Caco-2 (cell line): ENCODE measurements at places on chromosomes 1 and 21. TPM values are rescaled to one million over a fixed set of nuclear protein-coding genes. Genes with fewer than 3 reads are reported as not detected.

LMOD1 gene
- total RNA-seq: 0.11 TPM in 1 of 2 replicates, not detected in the other

SRGAP2 gene
- 23.7 and 29.1 TPM in 2 replicates for total RNA-seq

MATN1 gene
- total RNA-seq: not detected in 2 replicates

PCSK9 gene
- 29.4 and 31.2 TPM in 2 replicates for total RNA-seq

SPATA45 gene
- not detected in 2 replicates for total RNA-seq

PATJ gene
- 31.6 and 34.5 TPM in 2 replicates for total RNA-seq

CAPN8 gene
- 4.1 and 6.7 TPM in 2 replicates for total RNA-seq

FPGT gene
- 5.7 and 7.3 TPM in 2 replicates for total RNA-seq

CDA gene
- 0.95 TPM in 1 of 2 replicates, not detected in the other for total RNA-seq

DNA sequence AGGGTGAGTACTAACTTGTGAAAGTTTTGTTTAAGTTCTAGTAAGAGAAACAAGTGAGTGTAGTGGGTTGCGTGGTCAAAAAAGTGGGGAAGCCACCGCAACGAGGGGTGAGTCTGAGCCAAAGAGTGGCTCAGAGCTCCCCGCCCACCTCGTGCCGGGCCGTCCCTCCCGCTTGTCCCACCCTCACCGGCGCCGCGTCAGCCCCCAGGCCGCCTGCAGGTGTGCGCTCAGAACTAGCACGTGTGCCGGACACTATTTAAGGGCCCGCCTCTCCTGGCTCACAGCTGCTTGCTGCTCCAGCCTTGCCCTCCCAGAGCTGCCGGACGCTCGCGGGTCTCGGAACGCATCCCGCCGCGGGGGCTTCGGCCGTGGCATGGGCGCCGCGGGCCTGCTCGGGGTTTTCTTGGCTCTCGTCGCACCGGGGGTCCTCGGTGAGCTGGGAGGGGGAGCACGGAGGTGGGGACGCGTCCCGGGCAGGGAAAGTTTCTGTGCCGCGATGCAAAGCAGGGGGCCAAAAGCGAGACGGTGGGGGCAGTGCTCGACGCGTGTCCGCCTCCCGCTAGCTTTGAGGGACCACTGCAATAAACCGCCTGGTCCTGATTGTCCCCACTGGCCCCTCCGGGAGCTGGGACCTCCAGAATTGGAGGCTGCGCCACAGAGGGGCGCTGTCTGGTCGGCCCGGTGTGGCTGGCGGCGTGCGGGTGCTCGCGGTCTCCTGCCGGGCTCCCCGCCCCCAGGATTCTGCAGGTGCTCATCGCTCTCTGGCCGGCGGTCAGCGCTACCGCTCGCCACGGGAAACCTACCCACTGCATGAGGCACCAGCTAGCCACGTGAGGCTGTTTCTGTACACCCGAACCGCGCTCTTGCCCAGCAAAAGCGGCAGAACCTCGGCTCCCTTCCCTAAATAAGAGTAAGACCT, at the start of gene CR2:
Gene CR2, plus strand, starts transcription at position 283 of the 919 bp plus-strand sequence. Its CDS starts 91 bp downstream, at position 374.
- H3K4me3 ChIP-seq: peak within 1 kb of the TSS; percentile 43
- no peak within 1 kb of the TSS for H3K27ac ChIP-seq
- H3K4me1 ChIP-seq: no peaks in the 10 kb centered on the region; the same call in 1 of the 2 replicates

DNA sequence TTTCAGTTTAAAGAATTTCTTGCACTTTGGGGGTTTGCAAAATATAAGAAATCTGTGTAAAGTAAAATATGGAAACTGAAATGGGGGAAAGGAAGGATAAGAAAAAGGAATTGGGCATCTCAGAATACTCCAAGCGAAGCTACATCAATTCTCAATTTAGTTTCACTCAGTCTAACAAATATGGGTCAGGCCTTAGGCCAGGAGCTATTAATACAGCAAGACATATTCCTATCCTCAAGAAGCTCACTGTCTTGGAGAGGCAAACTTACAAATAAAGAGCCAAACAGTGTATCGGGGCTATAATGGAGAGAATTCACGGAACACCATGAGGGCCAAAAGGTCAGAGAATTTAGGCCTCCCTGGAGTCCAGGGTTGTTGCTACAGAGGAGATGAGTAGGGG, 43.0 kb upstream of the CCDC190 start:
- no peak for DNase-seq
- no peak overlapping the region for H3K4me3 ChIP-seq
- H3K36me3 ChIP-seq: no peaks in the 10 kb centered on the region
- H3K27me3 ChIP-seq: no peaks in the 10 kb centered on the region
- H3K4me1 ChIP-seq: peaks cover 10% of the 10 kb centered on the region
- no peak overlapping the region for H3K27ac ChIP-seq

GRCh38 chr1:177857285-177857684, 112.6 kb downstream of the SEC16B start:
- H3K27me3 ChIP-seq: no peaks in the 10 kb centered on the region
- no peak overlapping the region for H3K4me3 ChIP-seq
- no peak for DNase-seq
- H3K27ac ChIP-seq: no peak overlapping the region
- H3K4me1 ChIP-seq: no peaks in the 10 kb centered on the region

DNA sequence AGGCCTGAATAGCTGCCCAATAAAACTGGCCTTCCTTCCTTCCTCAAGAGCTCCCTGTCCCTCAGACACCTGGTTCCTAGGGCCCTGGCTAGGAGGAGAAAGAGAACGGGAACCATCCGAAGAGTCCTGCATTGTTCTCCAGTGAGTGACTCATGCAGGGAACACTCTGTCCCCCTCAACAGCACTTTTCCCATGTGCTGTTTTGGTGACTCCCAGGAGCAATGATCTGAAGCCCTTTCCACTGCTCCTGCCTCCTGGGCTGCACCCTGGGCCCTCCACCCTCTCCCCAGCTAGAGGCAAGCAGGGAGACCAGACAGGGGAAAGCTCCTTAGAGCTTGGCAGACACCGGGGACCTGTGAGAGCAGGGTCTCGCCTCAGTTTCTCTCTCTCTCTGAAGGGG, 18.9 kb downstream of the TNNT2 start:
- no peak overlapping the region for H3K27ac ChIP-seq
- no peak for DNase-seq
- H3K36me3 ChIP-seq: no peaks in the 10 kb centered on the region
- H3K4me3 ChIP-seq: no peak overlapping the region
- no peaks in the 10 kb centered on the region for H3K4me1 ChIP-seq

DNA sequence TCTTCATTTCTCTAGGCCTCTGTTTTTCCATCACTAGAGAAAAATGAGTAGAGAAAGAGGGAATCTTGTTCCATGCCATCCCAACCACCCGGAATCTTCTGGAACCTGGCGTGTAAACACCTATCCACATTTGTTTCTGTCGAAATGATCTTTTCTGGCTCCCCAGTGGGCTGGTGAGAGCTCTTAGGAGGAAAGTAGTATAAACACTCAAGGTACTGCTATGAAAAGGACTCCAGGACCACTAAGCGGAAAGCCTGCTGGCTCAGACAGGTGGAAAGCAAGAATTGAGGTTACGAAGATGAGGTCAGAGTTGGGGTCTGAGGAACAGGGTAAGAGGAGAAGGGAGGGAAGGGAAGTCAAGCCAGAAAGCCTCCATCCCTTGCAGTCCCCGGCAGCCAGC, 90.8 kb downstream of the PLXNA2 start:
- H3K36me3 ChIP-seq: no peaks in the 10 kb centered on the region
- no peak overlapping the region for H3K27ac ChIP-seq
- H3K4me3 ChIP-seq: no peak overlapping the region
- no peak for DNase-seq
- H3K4me1 ChIP-seq: peaks cover 26% of the 10 kb centered on the region
- no peaks in the 10 kb centered on the region for H3K27me3 ChIP-seq

GRCh38 chr1:95876276-95876675, 642.3 kb downstream of the RWDD3 start:
- no peak overlapping the region for H3K27ac ChIP-seq
- H3K4me1 ChIP-seq: no peaks in the 10 kb centered on the region
- no peaks in the 10 kb centered on the region for H3K36me3 ChIP-seq
- DNase-seq: no peak
- no peak overlapping the region for H3K4me3 ChIP-seq
- no peaks in the 10 kb centered on the region for H3K27me3 ChIP-seq

GRCh38 chr21:25708467-25709065, 26.1 kb downstream of the ATP5PF start:
- no peak overlapping the region for H3K27ac ChIP-seq
- DNase-seq: no peak
- H3K27me3 ChIP-seq: no peaks in the 10 kb centered on the region
- no peak overlapping the region for H3K4me3 ChIP-seq
- H3K36me3 ChIP-seq: no peaks in the 10 kb centered on the region
- H3K4me1 ChIP-seq: no peaks in the 10 kb centered on the region

DNA sequence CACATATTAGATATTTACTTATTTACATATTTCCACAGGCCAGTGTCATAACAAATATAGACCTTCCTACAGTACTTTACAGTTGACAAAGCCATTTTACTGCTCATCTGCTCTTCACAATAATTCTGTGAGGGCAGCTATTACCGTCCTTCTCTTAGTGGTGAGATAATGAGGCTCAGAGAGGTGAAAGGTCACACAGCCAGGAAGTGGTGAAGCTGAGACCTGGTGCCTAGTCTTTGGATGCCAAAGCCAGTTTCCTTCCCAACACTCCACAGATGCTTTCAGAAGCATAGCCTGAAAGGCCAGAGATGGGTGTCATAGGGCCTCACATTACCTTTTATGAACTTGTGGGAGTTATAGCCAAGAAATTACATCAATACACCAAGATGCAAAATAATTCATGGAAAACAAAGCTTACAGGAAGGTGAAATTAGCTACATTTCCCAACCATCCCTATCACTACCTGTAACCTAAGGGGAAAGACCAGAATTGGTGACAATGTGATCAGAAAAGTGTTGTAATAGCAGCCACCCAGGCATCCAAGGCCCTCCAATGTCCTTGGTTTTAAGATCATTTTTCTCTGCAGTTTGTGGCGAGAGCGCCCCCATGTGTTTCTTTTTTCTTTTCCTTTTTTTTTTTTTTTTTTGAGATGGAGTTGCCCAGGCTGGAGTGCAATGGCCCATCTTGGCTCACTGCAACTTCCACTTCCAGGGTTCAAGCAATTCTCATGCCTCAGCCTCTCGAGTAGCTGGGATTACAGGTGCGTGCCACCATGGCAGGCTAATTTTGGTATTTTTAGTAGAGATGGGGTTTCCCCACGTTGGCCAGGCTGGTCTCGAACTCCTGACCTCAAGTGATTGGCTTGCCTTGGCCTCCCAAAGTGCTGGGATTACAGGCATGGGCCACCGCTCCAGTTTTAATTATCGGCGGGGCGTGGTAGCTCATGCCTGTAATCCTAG, 26.5 kb upstream of the RPL11 start:
- H3K27ac ChIP-seq: no peak overlapping the region
- no peak overlapping the region for H3K4me3 ChIP-seq
- DNase-seq: no peak
- 0 out of 2 replicates have a peak, but pooled peaks cover 4% of the 10 kb centered on the region for H3K4me1 ChIP-seq
- no peaks in the 10 kb centered on the region for H3K27me3 ChIP-seq

- no peaks in the 10 kb centered on the region for H3K4me1 ChIP-seq
- H3K36me3 ChIP-seq: no peaks in the 10 kb centered on the region
These were observed 4.3 kb upstream of the BCL2L15 start for GRCh38 chr1:113891631-113892220.

- H3K4me3 ChIP-seq: no peak overlapping the region
- no peaks in the 10 kb centered on the region for H3K27me3 ChIP-seq
- no peak overlapping the region for H3K27ac ChIP-seq
- no peaks in the 10 kb centered on the region for H3K36me3 ChIP-seq
- no peaks in the 10 kb centered on the region for H3K4me1 ChIP-seq
These were observed 69.6 kb downstream of the LHX4 start for GRCh38 chr1:180299479-180300221.

DNA sequence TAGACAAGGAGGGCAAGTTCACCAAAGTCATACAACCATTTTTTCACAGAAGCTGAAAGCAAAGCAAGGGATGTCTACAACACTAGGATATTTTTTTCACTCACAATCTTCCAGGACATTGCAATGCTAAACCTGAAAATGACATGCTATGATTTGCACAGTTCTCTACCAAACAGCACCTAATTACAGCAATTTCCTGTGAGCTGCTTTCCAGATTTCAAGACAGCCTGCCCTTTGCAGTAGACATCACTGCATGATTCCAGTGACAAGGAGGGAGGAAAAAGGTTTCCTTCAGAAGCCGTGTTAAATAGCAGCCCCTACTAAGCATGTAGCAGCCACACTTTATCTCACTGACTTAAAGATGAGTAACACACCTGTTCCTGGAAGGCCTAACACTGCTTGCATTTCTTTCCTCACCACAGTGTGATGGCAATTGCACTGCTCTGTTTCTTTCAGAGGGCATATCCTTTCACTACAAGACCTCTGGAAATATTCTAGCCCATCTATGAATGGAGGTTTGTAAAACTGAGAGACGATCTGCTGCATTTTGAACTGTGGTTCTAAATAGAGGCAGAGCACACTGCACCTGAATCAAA, 97.1 kb downstream of the DUSP10 start:
- no peaks in the 10 kb centered on the region for H3K36me3 ChIP-seq
- no peak for DNase-seq
- no peak overlapping the region for H3K4me3 ChIP-seq
- H3K4me1 ChIP-seq: no peaks in the 10 kb centered on the region
- no peak overlapping the region for H3K27ac ChIP-seq
- H3K27me3 ChIP-seq: no peaks in the 10 kb centered on the region

GRCh38 chr21:33041981-33042380, 16.2 kb downstream of the OLIG2 start:
- H3K4me1 ChIP-seq: no peaks in the 10 kb centered on the region
- H3K4me3 ChIP-seq: no peak overlapping the region
- no peak for DNase-seq
- no peaks in the 10 kb centered on the region for H3K36me3 ChIP-seq
- no peaks in the 10 kb centered on the region for H3K27me3 ChIP-seq

GRCh38 chr1:206895325-206895724, 1.9 kb upstream of the IL24 start:
- no peaks in the 10 kb centered on the region for H3K36me3 ChIP-seq
- no peak for DNase-seq
- no peak overlapping the region for H3K4me3 ChIP-seq
- no peaks in the 10 kb centered on the region for H3K4me1 ChIP-seq
- no peaks in the 10 kb centered on the region for H3K27me3 ChIP-seq

- no peaks in the 10 kb centered on the region for H3K36me3 ChIP-seq
- no peak overlapping the region for H3K4me3 ChIP-seq
- H3K27me3 ChIP-seq: no peaks in the 10 kb centered on the region
- no peak overlapping the region for H3K27ac ChIP-seq
These were observed 553.8 kb upstream of the CAMK1G start for GRCh38 chr1:209029737-209030136.

DNA sequence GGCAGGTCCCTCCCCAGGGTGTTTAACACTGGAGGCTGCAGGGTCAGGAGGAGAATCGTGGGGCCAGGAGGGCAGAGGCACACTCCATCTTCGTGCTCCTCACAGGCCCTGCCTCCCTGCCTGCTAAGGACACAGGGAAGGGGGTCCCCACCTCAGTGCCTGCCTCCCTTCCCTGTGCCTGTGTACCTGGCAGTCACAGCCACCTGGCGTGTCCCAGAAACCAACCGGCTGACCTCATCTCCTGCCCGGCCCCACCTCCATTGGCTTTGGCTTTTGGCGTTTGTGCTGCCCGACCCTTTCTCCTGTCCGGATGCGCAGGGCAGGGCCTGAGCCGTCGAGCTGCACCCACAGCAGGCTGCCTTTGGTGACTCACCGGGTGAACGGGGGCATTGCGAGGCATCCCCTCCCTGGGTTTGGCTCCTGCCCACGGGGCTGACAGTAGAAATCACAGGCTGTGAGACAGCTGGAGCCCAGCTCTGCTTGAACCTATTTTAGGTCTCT, 623 bp upstream of the BGLAP start:
- no peak overlapping the region for H3K4me3 ChIP-seq
- no peak overlapping the region for H3K27ac ChIP-seq
- peaks cover 1% of the 10 kb centered on the region; the same call in 1 of the 2 replicates for H3K36me3 ChIP-seq
